ENCODE measurements at places on chromosomes 1 and 21. TPM values are rescaled to one million over a fixed set of nuclear protein-coding genes. Genes with fewer than 3 reads are reported as not detected.

ZNF684 gene
- 1.7 TPM for total RNA-seq

KRTAP13-2 gene
- not detected for total RNA-seq

LAMTOR2 gene
- 7.0 TPM for total RNA-seq

KRTAP11-1 gene
- not detected for total RNA-seq

TPTE gene
- total RNA-seq: not detected

CDK18 gene
- total RNA-seq: 1.6 TPM

DAB1 gene
- total RNA-seq: 0.52 TPM

SLAMF6 gene
- 6.3 TPM for total RNA-seq

ADAM30 gene
- not detected for total RNA-seq

All from CD4-positive, alpha-beta T cell (primary cell).